Foreskin fibroblast (primary cell): ENCODE measurements at places on chromosomes 7 and 10.
A peak's percentile ranks its signal among the peaks of the same experiment; 100 is the strongest.

DNA sequence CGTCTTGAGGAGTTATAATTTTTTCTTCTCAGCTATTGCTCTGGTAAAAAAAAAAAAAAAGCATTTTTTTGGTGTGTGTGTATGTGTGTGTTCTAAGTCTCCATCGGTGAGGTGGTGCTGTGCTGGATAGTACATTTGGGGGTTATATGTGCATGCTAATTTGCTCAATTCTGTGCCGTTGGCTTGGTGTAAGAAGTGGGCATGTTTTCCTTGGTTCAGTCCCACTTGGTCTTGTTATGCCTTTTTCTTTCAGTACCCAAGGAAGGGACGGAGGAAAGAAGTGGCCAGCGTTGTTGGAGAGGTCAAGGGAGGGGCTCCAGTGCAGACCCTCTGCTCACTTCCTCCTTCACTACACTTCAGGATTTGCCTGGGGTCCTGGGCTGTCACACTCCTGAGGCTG, 20.4 kb downstream of the LRMDA start:
- no peak for DNase-seq

GRCh38 chr10:49177391-49178355, 10.5 kb downstream of the TMEM273 start:
- DNase-seq, result peak; percentile 80

- no peak for DNase-seq
These were observed 156.6 kb downstream of the ADRA2A start for GRCh38 chr10:111233439-111233838.

- DNase-seq, result peak; percentile 38
These were observed 131.5 kb downstream of the CCDC7 start for GRCh38 chr10:32577448-32577847.

DNA sequence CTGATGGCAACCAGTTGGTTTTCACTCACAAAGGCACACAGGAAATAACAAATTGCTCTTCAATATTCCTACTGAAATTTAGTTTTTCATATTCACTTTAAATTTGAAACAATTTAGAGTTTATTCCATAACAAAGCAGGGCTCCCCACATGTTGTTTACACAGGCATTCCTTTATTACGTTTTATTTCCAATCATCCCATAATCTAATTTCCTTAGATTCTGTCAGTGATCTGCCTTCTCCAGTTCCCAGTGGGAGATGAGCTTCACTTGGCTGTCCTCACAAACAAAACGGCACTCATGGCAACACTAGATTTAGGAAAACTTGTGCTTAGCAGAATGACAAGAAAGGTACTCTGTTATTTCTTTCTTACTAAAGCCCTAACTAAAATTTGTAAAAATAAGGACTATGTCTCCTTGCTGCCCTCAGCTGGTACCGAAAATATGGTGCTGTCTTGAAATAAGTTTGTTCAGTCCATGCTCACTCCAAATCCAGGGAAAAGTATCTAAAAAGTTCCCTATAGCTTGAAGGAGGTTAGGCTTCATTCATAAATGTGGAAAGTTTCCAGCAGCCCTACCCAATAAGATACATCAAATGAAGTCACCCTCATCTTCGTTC, 23.0 kb downstream of the PHYH start:
- peak; percentile 18 for DNase-seq

DNA sequence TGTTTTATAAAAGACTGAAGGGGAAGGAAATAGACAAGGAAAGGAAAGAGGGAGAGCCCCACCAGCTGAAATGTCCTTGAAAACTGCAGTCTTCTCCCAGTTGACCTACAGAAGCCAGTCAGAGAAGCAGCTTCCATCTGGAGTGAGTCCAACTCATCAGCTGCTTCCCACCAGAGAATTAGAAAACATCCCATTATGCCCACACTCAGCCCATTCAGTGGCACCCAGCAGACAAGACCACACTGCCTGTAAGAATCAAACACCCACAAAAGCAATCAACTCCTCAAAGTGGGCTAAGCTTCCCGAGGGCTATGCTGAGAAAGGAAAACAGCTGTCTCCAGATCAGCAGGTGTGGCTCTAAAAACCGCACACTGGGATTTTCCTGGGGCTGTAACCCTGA, 29.6 kb upstream of the TMEM213 start:
- no peak for DNase-seq

- no peak for DNase-seq
These were observed 374.6 kb downstream of the DNAJB6 start for GRCh38 chr7:157711353-157711888.

- DNase-seq, result no peak
These were observed 754.2 kb downstream of the GRID1 start for GRCh38 chr10:85612378-85612775.

DNA sequence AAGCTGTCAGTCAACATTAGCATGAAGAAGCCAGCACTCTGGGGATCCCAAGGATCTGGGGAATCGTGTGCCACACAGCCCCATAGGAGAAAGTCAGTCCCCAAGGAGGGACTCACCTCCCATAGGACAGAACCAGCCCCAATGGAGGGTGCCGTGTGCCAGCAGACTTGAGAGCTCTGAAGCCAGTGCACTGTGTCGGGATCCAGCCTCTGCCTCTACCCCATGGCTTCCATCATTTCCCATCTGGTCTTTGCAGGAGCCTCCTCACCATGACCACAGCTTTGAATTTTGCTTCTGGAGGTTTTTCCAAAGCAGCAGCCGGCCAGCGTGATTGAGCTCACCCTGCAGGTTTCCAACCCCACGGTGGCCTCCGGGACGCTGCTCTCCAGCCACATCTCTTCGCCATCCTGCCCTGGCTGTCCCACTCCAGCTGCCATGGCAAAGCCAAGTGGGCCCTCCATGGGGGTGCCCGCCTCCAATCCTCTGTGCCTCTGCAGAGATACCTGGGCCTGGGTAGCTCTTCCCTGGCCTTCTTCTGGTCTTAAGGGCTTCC, 171.8 kb upstream of the SHH start:
- no peak for DNase-seq

GRCh38 chr7:80794631-80795573, 123.9 kb downstream of the SEMA3C start:
- no peak for DNase-seq

- no peak for DNase-seq
These were observed 156.5 kb downstream of the SGMS1 start for GRCh38 chr10:50467209-50467608.

GRCh38 chr7:1172666-1173523, 12.9 kb upstream of the ZFAND2A start:
- no peak for DNase-seq

- peak; percentile 18 for DNase-seq
These were observed 137.4 kb upstream of the SEMA3D start for GRCh38 chr7:85324145-85324799.

GRCh38 chr10:14545827-14546226, 215.1 kb upstream of the FRMD4A start:
- DNase-seq, result peak; percentile 69

GRCh38 chr10:132566892-132567291, 29.3 kb downstream of the INPP5A start:
- DNase-seq, result no peak

DNA sequence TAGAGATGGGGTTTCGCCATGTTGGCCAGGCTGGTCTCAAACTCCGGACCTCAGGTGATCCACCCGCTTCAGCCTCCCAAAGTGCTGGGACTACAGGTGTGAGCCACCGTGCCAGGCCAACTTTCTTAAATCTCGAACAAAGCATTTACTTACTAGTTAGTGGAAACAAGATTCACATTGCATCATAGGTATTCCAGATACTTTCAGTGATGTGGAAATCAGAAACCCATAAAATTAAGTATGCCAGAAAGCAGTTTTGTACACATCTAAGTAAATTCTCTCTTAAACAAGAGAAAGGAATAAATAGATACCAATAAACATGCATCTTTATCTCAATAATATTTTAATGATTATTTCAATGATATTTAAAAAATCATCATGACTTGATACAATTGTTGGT, 75.5 kb downstream of the DGKI start:
- peak; percentile 43 for DNase-seq

GRCh38 chr10:12946372-12946771, 55.1 kb downstream of the CCDC3 start:
- no peak for DNase-seq

GRCh38 chr7:133780912-133781311, 346.2 kb upstream of the LRGUK start:
- no peak for DNase-seq

- DNase-seq, result peak; percentile 75
These were observed 2.6 kb downstream of the STK31 start for GRCh38 chr7:23712368-23713284.

DNA sequence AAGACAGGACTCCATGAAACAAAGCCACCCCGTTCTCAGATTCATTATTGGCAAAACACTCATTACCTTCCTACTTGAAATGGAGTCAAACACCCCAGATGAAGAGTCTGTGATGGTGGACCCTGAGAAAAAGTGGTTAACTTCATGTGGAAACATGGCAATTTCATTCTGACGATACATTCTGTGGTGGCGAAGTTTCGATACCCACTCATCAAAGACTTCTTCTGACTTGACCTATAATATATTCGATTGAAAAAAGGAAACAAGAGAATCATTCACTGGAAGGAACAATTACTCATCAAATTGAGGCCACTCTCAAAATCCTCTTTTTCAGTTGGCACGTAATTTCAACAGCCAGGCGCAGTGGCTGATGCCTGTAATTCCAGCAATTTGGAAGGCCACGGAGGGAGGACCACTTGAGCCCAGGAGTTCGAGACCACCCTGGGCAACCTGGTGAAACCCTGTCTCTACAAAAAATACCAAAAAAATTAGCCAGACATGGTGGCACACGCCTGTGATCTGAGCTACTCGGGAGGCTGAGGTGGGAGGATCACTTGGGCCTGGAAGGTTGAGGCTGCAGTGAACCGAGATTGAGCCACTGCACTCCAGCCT, 108.8 kb upstream of the GSDME start:
- DNase-seq, result no peak

DNA sequence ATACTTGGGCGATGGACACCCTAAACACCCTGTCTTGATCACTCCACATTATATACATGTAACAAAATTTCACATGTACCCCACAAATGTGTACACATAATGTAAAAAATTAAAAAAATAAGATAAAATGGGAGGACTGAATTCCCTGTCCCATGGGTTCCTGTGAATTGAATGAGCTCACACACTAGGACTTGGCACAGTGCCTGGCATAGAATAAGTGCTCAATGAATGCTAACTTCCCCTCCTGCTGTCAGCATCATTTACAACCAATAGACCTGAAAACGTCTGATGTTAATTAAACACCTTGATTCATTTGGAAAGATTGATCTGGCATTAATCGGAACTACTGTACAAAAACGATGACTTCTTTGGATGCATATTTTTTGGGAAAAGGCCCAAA, 117.3 kb upstream of the ZNF438 start:
- DNase-seq, result no peak

- no peak for DNase-seq
These were observed 25.6 kb downstream of the ADCYAP1R1 start for GRCh38 chr7:31077484-31078362.

- no peak for DNase-seq
These were observed 1120.6 kb downstream of the SORCS3 start for GRCh38 chr10:105761576-105762260.

DNA sequence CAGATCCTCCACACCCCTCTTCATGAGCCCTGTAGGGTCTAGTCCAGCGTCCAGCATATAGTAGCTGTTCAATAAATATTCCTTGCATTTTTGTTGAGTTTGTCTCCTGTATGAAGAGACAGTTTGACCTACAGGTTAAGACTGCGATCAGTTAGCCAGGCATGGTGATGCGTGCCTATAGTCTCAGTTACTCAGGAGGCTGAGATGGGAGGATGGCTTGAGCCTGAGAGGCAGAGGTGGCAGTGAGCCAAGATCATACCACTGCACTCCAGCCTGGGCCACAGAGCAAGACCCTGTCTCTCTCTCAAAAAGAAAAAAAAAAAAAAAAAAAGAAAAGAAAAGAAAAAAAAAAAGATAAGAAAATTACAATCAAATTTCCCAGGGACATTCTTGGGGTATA, 5.1 kb upstream of the CUEDC2 start:
- DNase-seq, result no peak
